D721Med (cell line): ENCODE measurements at places on chromosomes 4 and X.

DNA sequence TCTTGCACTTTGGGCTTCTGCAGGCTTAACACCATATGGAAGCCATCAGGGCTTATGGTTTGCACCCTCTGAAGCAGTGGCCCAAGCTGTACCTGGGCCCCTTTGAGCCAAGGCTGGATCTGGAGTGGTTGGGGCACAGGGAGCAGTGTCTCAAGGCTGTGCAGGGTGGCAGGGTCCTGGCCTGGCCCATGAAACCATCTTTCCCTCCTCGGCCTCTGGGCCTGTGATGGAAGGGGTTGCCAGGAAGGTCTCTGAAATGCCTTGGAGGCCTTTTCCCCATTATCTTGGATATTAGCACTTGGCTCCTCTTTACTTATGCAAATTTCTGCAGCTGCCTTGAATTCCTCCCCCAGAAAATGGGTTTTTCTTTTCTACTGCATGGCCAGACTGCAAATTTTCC lies 134.7 kb upstream of the USP9X start:
- DNase-seq = no peak

- DNase-seq = no peak
These were observed 13.4 kb downstream of the RBMX start for GRCh38 chrX:136867096-136867491.

DNA sequence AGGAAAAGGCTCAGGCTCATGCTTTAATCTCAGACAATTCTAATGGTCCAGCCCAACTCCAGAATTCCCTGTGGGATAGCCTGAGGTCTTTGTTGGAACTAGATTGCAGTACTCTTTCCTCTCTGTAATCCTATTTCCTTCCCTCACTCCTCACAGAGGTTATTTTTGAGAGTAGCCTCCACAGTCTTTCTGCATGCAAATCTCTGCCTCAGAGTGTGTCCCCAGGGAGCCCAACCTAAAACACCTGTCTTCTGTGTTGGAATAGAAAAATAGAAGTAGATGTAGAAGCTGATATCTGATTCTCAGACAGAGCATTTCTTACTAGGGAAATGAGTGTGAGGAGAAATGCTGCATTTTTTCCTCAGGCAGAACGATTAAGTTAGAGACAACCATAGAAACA lies 915.5 kb upstream of the EPHA5 start:
- no peak for DNase-seq

DNA sequence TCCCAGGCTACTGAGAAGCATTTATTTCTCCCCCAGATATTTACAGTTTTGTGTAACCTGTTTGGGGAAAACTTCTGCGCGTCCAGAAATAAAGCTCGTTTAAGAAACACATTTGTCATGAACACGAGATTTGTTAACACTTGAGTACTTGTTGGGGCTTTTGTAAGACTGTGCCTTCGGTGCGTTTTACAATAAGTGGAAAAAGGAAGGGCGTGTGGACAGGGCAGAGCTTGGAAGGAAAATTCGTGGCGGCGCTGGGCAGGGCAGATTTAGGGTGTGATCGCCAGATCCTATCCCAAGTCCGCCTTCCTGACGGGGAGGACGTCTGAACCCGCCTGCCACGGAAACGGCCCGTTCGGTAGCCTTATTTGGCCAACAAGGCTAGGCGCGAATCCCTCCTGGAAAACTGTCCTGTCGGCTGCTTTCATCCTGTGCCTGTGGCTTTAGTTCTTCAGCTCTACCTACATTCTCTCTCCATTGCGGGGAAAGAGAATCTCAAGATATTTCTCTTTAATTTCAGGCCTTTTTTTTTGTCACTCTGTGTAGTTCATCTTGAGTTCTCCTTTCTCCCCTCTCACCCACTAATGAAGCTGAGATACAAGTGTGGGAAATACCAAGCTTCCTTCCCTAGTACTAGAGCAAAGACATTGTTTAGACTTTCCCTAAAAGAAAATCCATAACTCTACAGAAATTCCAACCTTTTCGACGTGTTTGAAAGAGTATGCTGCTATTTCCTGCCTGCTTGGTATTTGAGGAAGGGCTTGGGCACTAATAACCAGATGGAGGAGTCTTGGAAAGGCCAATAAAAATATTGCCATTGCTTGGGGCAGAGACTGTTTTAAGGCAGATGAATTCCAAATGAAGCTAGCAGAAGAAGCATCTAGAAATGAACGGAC lies 982 bp downstream of the PDLIM5 start:
- DNase-seq = no peak

DNA sequence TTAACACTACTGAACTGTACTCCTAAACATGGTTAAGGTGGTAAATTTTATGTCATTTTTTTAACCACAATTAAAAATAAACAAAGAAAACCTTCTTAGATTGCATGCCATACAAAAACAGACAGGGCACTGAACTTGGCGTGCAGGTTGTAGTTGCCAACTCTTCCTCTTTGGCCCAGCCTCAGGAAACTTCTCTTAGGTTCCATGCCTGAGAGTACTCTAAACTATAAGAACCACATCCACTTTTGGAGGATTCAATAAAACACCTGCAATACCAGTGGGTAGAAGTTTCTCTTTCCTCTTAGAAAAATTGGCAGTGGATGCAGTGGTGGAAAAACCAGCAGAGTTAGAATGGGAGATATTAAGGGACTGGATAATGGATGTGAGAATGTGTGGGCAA lies 103.4 kb downstream of the LUZP4 start:
- DNase-seq = no peak

DNA sequence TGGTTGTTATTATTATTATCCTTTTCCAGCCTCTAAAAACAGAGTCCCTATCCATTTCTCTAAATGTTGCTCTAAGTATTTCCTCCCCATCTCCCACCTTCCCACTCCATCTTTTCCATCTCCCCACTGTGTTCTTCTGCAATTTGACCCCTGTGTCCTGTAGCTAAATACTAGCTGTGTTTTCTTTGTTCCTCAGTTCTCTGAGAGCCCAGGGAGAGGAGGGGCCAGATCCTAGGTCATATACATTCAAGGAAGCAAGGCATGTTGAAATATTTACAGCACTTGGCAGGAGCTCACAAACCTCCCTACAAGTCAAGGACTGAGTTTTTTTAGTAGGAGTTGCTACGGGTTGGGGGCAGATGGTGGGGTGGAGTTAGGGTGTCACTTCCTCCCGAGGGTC lies 10.5 kb downstream of the SLC16A2 start:
- no peak for DNase-seq

- DNase-seq = no peak
These were observed 14.4 kb downstream of the MCUB start for GRCh38 chr4:109574443-109574850.

GRCh38 chr4:162952232-162952631 lies 214.5 kb downstream of the NAF1 start:
- DNase-seq = no peak

DNA sequence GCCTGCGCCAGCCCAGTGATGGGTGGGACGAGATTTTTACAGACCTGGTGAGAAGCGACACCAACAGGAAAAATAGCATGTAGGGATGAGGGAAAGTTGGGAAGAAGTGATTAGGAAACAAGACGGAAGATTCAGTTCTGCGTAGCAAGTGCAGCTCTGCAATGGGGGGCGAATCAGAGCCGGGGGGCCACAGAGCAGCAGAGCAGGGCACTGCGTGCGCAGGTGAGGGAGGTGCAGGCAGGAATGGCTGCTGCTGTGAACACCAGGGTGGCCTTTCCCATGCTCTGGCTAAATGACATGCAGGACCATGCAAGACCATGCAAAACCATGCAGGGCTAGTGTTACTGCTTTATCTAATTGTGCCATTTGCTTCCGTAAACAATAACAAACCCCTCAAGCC lies 442.7 kb upstream of the FRG1 start:
- no peak for DNase-seq
